GM12878 (cell line): ENCODE measurements at places on chromosomes 7 and 10.

GRCh38 chr7:4800487-4800886, 25.1 kb downstream of the AP5Z1 start:
- H3K27ac ChIP-seq = no peak overlapping the region
- no peak overlapping the region for H3K4me3 ChIP-seq
- no peak for DNase-seq
- no peaks in the 10 kb centered on the region for H3K36me3 ChIP-seq

DNA sequence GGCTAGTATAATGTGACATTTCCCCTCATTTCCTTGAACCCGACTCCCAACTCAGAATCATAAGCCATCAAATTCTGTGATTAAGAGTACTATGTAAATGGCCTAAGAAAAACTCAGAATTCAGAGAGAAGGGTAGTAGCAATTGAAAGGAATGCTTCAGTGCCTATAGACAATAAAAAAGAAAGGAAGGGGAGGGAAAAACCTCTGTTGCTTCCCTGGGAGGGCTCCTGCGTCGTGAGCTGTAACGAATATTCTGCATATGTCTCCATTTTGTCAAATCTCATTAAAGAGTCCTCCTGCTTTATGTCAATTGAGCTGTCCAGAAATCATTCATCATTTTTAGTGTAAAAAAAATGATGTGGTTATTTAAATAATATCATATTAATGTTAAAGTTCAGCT, 223.0 kb downstream of the VTI1A start:
- no peak for DNase-seq
- H3K36me3 ChIP-seq = no peaks in the 10 kb centered on the region
- no peak overlapping the region for H3K4me3 ChIP-seq
- no peaks in the 10 kb centered on the region for H3K27me3 ChIP-seq
- H3K27ac ChIP-seq = no peak overlapping the region
- H3K4me1 ChIP-seq = no peaks in the 10 kb centered on the region

DNA sequence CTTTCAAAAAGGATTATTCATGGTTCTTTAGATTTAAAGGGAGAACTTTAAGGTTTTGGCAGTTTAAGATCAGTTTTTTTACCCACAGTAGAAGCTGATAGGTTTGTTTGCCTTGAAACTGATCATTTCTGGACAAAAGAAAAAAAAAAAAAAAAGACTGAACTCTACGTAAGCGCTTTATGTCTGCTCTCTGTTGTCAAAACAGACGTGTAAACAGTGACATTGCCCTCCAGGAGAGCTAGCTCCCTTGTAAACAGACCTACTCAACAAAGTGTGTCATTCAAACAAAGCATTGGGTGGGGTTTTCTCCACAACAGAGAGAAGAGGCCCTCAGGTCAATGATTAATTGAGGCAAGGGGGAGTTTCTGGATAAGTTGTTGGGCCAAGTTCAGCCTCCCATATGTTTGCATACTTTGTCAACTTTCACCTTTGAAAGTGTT, 568.1 kb upstream of the LRRN3 start:
- no peaks in the 10 kb centered on the region for H3K4me1 ChIP-seq
- no peak overlapping the region for H3K27ac ChIP-seq
- H3K36me3 ChIP-seq = no peaks in the 10 kb centered on the region

GRCh38 chr7:33888166-33888565, 17.2 kb upstream of the BMPER start:
- no peak for DNase-seq
- H3K36me3 ChIP-seq = no peaks in the 10 kb centered on the region
- no peaks in the 10 kb centered on the region for H3K4me1 ChIP-seq

- peaks cover 2% of the 10 kb centered on the region for H3K27me3 ChIP-seq
- no peak overlapping the region for H3K4me3 ChIP-seq
- no peaks in the 10 kb centered on the region for H3K36me3 ChIP-seq
- no peak for DNase-seq
Measured at GRCh38 chr7:22633286-22633953, 93.6 kb upstream of the IL6 start.
